Adrenal gland (tissue), 19 donors: ENCODE measurements at places on chromosomes 1 and 21. TPM values are rescaled to one million over a fixed set of nuclear protein-coding genes. Genes with fewer than 3 reads are reported as not detected.

BRINP2 gene
- total RNA-seq, result 24.5 TPM

MRTO4 gene
- total RNA-seq, result 16.6 TPM

CFAP107 gene
- total RNA-seq, result not detected

NHLH1 gene
- total RNA-seq, result 0.46 TPM

LAX1 gene
- total RNA-seq, result 0.64 TPM

TFF3 gene
- total RNA-seq, result 9.4 TPM

F5 gene
- total RNA-seq, result not detected

HSF2BP gene
- 0.43 TPM for total RNA-seq

COPA gene
- total RNA-seq, result 176 TPM

NTRK1 gene
- total RNA-seq, result 7.2 TPM

NMNAT2 gene
- 1.8 TPM for total RNA-seq

GRCh38 chr1:244102468-244102867 lies 51.4 kb downstream of the ZBTB18 start:
- DNase-seq, result no peak

DNA sequence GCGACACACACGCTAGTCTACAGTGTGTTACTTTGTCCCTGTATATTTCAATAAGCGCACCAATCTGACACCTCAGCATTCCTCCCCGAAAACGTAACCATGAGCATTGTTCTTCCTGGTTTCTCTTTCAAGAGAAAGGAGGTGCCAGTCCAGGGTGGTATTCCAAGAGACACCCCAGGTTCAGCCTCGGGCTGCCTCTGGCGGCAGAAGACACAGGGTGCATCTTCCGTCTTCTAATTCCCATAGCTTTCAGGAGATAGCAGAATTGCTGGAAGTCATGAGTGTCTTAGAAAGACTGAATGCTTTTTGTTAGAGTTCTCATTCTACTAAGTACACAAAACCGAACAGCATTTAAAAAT lies 15.9 kb upstream of the RGS8 start:
- DNase-seq, result no peak

- no peak for DNase-seq
Measured at GRCh38 chr1:201734786-201735185, 94.2 kb upstream of the IPO9 start.

DNA sequence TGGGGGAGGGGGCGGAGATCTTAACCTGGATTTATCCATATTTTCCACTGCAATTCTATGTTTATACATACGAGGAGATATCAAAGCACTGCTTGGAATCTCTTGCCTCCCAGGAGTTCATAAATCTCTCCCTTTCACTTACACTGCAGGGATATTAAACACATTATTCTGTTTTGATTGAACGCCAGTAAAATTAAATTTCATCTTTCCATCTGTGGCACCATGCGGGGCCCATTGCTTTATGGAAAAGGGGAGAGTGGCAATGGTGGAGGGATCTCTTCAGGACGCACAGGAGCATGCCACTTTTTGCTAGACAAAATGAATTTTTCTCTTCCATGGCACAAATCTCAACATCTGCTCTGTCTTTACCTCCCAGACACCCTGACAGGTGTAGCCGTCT lies 648.0 kb upstream of the PLXNA2 start:
- DNase-seq, result no peak

DNA sequence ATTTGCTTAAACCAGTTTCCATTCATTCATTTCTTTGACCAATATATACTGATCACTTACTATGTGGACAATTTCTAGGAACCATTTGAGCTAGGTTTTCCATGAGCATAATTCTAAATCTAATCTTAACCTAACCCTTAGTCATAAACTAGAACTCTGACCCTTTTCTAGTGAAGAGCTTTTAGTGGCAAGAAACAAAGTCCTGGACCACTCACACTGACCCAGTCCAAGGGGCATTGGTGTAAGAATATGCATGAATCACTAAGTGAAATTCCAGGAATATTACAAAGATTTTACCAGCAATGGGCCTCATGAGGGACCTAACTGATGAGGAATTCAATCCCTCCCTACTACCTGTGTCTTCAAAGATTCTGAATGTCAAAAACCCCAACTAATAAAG lies 40.6 kb upstream of the SLC2A1 start:
- DNase-seq, result no peak

DNA sequence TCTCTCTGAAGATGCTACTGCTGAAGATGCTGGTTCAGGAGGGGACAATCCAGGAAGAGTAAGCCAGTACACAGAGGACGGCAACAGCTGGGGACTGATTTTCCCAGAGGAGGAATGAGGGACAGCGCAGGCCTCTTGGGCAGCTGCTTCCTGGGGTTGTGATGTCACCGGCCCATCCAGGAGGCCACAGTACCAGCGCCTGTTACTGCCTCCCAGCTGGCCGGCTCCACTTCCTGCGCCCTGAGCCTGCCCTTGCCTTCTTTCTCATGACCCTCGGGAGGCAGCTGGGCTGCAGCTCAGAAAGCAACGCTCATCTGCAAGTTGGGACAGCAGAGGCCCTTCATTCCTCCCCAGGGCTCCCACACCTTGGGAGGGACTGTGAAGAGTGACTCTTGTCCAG lies 21.9 kb upstream of the ID3 start:
- peak; percentile 61 for DNase-seq

DNA sequence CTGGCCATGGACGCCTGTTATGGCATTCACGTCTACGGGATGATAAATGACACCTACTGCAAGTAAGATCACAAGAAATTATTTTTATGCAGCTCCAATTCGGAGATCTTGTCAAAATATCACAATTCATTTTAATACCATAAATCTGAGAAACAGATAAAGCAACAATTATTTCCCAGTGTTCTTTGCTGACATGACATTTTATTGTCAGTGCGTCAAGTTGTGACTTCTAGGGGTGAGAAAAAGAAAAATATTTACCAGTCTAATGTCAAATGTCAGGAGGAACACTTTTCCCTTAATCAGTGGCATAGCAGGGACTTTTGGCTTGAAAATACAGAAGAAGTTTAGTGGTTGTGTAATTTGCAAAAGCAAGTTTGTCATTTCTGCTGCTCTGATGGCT lies 239.8 kb upstream of the ST6GALNAC5 start:
- no peak for DNase-seq

- no peak for DNase-seq
Measured at GRCh38 chr1:86696522-86696921, 7.9 kb upstream of the SH3GLB1 start.

- DNase-seq, result no peak
Measured at GRCh38 chr1:7960165-7960564, 1.3 kb upstream of the PARK7 start.

DNA sequence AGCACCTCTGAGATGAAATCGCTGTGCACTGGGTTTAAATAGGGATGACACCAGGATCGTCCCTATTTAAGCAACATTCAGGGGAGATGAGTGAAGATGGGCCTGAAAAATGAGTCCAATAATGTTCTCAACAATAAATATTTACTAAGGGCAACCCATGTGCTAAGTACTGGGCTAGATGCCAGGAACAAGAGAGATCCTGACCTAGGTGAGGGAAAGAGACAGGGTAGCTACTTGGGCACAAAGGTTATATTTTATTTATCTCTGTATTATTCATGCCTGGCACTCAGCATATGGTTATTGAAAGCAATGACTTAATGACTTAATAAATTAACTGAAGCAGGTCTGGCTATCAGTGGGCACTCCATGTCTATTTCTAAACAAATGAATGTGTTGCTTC lies 27.4 kb upstream of the AVPR1B start:
- no peak for DNase-seq

DNA sequence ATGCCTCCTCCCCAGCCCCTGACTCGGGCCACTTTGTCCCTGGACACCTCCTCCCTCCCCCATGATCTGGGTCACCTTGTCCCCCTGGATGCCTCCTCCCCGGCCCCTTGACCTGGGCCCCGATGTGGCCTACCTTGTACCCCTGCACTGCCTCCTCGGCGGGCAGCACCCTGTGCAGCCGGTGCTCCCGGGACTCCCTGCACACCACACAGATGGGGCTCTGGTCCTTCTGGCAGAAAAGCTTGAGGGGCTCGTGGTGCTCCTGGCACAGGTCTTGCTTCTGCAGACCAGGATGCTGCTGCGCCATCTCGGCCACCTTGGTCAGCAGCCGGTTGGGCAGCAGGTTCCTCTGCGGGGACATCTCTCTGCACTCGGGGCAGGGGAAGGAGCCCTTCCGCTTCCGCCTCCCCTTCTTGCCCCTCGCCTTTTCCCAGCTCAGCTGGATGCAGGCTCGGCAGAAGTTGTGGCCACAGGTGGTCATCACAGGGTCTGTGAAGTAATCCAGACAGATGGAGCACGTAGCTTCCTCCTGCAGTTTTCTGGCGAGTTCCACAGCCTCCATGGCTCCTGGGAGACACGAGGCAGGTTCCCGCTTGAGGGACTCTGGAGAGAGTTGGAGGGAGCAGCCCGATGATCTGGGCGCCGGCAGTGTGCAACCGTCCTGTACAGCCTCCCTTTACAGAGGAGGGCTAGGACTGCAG lies 2.0 kb downstream of the TRIM17 start:
- no peak for DNase-seq

DNA sequence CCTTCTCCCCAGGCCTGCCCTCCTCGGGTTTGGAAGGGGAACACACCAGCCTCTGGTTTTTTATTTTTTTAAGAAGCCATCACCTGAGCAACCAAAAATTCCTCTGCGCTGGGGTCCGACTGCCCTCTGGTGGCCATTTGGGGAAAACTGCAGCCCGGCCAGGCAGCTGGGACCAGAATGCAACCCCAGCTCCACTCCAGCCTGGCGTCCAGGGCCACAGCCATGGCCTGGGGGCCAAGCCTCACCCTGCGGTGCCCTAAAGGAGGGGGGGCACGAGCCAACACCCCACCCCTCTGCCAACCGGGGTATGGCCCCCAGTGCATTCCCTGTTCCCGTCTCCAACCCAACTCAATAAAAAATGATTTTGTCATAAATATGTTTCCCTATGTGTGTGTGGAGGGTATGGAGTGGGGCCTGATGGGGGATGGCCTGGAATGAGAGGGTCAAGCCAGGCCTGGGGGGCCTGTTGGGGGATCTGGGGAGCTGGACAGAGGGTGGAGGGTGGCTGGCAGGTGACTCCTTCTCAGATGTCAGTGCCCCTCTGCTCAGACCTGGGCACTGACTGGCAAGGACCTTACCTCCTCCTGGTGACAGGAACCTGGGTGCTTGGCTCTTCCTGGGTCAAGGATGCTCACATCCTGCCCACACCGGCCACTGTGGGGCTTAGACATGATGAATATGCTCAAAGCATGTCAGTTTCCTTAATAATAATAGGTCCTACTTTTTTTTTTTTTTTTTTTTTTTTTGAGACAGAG lies 3.2 kb downstream of the GPR3 start:
- DNase-seq, result peak; percentile 77

DNA sequence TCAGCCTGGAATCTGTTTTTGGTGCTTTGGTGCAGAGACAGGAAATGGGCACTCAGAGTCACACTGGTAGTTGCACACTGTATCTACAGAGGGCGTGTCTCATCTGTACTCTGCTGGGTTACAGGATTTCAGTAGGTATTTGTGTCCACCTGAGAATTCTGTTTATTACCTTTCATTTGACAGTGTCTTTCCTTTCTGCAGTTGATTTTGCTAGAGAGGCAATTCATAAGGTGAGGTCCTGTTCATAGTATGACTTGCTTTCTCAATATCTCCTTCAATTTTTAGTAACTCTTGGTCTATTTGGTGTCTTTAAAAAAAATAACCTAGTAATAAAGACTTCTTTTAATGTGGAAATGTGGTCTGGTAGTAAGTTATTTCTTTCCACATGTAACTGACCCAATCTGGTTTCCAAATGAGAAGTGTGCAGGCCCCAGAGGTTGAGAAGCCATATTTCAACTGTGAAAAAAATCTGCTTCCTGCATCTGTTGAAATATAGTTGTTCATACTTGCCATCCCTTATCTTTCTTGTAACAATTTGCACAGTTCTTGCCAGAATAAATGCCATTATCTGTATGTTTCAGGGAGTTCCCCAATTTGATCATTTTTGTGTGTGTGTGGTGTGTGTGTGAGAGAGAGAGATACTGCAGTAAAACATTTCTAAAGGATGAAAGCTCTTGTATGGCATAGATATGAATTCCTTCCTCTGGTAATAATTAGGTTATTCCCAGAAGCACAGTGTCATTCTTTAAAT lies 78.4 kb upstream of the DNAJC6 start:
- no peak for DNase-seq

- no peak for DNase-seq
Measured at GRCh38 chr1:183840140-183840539, 35.2 kb downstream of the RGL1 start.

DNA sequence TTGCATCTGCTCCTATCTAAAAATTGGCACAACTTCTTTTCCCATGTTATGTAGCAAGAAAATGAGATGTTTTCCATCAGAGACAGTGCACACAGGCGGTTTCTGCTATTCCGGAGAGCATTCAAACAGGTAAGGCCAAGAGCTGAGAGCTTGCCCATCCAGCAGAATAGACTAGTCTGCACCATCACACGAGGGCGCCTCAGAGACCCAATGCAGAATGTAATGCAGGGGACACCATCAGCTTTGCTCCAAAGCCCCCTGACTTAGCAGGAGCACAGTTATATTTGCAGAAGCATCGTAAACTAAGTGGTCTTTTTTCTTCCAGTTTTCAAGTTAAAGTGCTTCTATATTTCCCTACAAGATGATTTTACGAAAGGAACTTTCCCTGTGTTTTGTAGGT lies 4.7 kb downstream of the IL24 start:
- DNase-seq, result peak; percentile 30

DNA sequence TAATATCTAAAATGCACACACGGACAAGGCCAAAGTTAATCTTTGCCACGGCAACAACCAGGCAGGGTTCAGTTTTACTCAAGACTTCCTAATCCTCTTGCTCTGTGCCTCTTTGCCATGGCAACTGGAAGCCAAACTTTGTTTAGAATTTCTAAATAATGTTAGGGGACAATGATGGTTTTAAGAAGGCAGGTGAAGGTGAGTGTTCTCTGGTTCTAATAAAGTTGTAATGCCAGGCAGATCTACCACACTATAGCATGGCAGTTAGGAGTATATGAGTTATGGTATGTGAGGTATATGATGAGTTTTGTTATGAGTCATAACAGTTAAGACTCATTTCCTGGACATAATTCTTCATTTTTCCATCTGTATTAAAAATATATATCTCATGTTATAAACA lies 2.7 kb downstream of the PTPRC start:
- no peak for DNase-seq

DNA sequence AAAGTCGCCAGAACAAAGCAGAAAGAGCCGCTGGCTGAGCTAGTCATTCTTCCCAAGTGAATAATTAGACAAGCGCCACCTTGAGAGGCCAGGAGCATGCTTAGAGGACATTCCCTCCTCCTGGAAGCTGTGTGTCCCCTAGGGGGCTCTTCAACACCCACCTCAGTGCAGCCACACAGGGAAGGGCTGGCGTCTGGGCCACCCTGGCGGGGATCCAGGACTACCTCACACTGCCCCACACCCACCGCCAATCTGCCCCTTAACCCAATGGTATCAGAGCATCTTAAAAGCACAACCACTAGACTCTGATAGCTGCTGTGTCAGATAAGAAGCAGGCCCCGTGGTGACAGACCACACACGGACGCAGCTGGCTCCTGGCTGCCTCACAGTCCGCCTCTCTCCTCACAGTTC lies 24.9 kb downstream of the SETD4 start:
- DNase-seq, result no peak

- no peak for DNase-seq
Measured at GRCh38 chr1:80244372-80244771, 1237.8 kb upstream of the ADGRL4 start.

- no peak for DNase-seq
Measured at GRCh38 chr21:25904044-25904695, 169.4 kb downstream of the GABPA start.
